Activated CD4-positive, alpha-beta memory T cell treated with anti-CD3 and anti-CD28 coated beads, Interleukin-2, amount 10 ng/mL, durations not matched to agents 7 days and 5 days (primary cell): ENCODE measurements at places on chromosomes 3 and 15.

GRCh38 chr15:39884351-39884750 is 35.7 kb downstream of the GPR176 start:
- peaks cover 27% of the 10 kb centered on the region for H3K27me3 ChIP-seq
- no peaks in the 10 kb centered on the region for H3K4me1 ChIP-seq
- H3K4me3 ChIP-seq = no peak overlapping the region
- no peaks in the 10 kb centered on the region for H3K36me3 ChIP-seq
- H3K27ac ChIP-seq = no peak overlapping the region
- DNase-seq = no peak

DNA sequence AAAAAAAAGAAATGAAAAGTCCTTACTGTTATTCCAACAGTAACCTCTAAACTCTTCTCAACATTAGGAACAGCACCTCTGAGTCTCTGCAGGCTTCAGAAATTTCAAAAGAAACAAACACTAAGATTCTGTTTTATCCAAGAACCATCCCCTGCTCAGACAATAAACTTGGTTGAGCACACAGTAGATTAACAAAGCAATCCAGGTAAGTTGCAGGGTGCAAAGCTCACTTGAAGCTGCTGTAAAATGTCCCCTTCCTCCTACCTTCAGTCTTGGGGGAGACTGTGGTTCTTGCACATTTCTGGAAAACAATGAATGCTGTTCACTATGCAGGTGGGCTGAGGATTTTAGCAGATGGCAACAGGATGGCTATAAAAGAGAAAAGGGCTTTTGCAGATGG is 484.1 kb downstream of the IGSF11 start:
- DNase-seq = no peak
- H3K27me3 ChIP-seq = no peaks in the 10 kb centered on the region
- H3K4me1 ChIP-seq = no peaks in the 10 kb centered on the region

GRCh38 chr3:126883241-126883640 is 99.7 kb upstream of the PLXNA1 start:
- no peak overlapping the region for H3K4me3 ChIP-seq
- DNase-seq = no peak
- H3K27me3 ChIP-seq = no peaks in the 10 kb centered on the region
- H3K36me3 ChIP-seq = no peaks in the 10 kb centered on the region
- H3K4me1 ChIP-seq = peaks cover 4% of the 10 kb centered on the region

- H3K27ac ChIP-seq = no peak overlapping the region
- no peaks in the 10 kb centered on the region for H3K27me3 ChIP-seq
- DNase-seq = no peak
Measured at GRCh38 chr3:67686069-67686468, 31.7 kb upstream of the SUCLG2 start.

DNA sequence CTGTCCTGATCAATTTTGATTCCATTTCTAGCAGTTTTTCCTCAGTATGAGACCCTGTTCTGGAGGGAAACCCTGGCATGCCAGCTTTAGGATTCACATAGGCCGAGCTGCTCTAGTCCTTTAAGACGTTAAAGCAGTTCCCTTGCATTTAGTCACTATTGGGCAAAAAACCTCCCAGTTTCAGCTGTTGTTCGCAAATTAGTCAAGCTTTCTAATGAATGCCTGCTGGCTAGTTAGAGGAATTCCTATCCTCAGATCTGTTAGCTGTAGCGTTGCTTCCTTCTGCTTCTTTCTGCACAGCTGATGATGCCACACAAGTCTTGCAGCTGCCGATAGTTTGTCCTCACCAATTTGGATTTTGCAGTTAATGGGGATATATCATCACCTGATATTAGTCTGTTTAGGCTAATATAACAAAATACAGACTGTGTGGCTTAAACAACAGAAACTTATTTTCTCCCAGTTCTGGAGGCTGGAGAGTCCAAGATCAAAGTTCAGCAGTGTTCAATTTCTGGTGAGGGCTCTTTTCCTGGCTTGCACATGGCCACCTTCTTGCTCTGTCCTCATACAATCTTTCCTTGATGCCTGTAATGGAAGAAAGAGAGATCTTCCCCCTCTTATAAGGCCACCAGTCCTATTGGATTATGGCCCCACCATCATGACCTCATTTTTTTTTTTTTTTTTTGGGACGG is 7.5 kb upstream of the UBL7 start:
- peaks cover 23% of the 10 kb centered on the region for H3K4me1 ChIP-seq
- no peak overlapping the region for H3K27ac ChIP-seq
- DNase-seq = no peak
- H3K4me3 ChIP-seq = no peak overlapping the region
- H3K36me3 ChIP-seq = peaks cover 54% of the 10 kb centered on the region

DNA sequence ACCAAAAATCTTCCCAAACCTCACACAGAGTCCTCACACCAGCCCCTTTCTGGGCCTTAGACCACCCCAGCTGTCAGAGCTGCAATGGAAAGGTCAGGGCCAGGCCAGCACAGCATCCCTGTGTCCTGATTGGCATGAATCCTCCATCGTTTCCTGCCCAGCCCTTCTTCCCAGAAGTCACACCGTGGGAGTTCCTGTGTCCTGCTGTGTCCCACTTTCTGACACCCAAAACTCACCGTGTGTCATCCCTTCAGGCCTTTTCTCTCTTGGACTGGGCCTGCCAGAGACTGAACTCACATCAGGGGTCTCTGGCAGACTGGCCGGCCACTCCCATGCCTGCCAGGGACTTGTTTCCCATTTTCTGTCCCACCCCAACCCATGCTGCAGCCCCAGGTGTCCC is 32.5 kb upstream of the CHRNB4 start:
- H3K27ac ChIP-seq = no peak overlapping the region
- H3K36me3 ChIP-seq = no peaks in the 10 kb centered on the region
- peaks cover 2% of the 10 kb centered on the region for H3K27me3 ChIP-seq

GRCh38 chr15:36802861-36803531 is 223.6 kb downstream of the CDIN1 start:
- no peaks in the 10 kb centered on the region for H3K36me3 ChIP-seq
- H3K27ac ChIP-seq = no peak overlapping the region
- no peaks in the 10 kb centered on the region for H3K4me1 ChIP-seq
- DNase-seq = no peak
